ENCODE measurements at places on chromosomes 3 and 15. TPM values are rescaled to one million over a fixed set of nuclear protein-coding genes. Genes with fewer than 3 reads are reported as not detected.

- no peak for DNase-seq
Measured at GRCh38 chr3:189171707-189172106, at the start of gene TPRG1. TSS of gene TPRG1 (plus strand) at chr3:189171971. CDS start at chr3:189207385, 35,414 bp downstream.

- no peak for DNase-seq
Measured at GRCh38 chr3:71056327-71056726, 527.2 kb downstream of the FOXP1 start.

- DNase-seq: peak; percentile 64
Measured at GRCh38 chr3:194876403-194877095, 190.9 kb downstream of the FAM43A start.

DNA sequence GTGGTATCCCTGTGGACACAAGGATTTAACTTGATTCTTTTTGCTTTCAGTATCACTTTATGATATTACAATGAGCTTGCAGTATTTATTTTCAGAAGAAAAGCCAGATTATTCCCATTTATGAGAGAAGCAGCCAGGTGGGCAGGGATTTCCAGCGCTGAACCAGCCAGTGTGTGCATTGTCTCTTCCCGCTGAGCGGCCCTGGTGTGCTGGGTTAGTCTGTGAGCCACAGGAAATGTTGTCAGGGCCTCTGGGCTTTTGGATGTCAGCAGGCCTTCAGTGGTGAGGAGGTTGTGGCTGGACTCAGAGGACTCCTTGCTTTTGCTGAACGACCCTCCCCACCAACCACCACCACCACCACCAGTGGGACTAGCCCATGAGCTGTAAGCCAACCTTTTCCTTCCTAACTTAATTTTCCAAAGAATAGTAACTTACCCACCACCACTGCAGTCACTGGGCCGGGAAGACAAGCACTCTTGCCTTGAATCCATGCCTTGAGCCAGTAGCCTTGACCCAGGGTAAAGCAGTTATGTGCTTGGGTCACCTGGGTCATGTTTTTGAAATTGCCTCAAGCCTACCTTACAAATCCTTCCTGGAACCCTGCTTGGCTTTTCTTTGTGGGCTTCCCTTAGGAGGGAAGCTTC lies 33.1 kb downstream of the FLNB start:
- DNase-seq: no peak

- DNase-seq: no peak
Measured at GRCh38 chr15:64249406-64249805, 86.6 kb upstream of the PPIB start.

DNA sequence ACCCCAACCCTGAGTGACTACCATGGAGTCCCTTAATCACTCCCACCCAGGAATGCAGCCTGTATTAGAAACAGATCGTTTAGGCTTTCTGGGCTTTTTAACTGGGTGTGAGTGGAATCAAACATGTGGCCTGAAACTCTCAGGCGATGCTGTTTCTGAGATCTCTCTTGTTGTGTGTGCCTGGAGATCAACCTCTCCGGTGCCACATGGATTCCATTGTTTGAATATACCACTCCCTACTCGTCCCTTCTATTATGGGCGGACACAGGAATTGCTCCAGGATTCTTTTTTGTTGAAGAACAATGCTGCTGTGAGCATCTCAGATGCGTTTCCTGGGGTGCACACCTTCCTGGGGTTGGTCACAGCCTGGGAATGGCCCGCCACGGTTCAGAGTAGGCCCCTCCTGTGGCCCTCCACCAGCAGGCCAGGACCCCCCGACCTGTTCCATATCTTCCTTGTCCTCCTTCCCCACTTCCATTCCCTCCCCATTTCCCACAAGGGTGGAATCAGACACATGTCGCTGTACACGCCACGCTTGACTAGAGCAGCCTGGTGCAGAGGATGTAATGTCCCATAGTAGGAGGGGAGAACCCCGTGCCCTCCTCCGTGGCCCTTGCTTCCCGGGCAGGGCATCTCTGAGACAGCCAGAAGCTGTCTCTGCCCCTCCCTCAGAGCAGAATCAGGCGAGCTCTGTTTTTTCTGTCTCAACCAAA lies 36.4 kb upstream of the PRR23E start:
- peak; percentile 37 for DNase-seq

DNA sequence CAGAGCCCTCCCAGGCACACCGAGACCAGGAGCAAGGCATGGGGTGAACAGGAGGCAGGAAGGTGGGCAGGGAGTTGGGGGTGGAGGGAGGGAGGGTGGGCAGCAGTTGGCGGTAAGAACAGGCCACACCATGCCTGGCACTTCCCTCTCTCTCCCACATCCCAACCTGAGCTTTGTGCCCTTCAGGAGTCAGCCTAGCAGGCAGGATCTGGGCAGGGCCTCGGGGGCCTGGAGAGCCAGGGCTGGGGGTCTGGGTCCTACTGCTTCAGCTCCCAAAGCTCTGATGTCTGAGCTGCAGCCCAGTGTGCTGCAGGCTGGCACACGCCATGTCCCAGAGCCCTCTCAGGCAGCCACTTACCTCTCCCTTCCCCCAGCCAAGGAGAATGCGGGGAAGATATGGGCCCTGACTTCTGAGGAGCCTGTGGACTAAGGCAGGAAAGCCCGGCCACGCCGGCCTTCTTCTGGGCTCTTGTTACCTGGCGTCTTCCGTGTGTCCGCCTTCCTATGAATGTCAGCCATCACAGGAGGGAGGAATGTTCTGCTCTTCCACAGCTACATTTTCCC lies 2.9 kb upstream of the MYL3 start:
- DNase-seq: no peak

GRCh38 chr15:97077975-97078374 lies 747.5 kb downstream of the NR2F2 start:
- DNase-seq: no peak

DNA sequence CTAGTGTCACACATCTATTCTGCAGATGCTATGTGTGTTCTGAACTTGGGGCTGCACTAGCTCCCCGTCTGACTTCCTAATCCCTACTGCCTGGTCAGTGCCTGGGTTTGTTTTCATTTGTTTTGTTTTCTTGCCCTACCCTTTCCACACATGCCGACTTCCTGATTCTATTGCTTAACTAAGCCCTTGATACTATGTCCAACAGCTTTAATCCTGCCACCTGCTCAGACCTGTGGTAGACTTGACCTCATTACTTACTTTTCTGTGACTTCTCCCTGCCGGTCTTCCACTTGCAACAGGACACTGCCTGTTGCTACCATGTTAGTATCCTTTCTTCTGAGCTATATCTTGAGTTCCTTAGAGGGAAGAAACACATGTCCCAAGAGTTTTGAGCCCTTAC lies 39.3 kb upstream of the CEMIP start:
- no peak for DNase-seq

DNA sequence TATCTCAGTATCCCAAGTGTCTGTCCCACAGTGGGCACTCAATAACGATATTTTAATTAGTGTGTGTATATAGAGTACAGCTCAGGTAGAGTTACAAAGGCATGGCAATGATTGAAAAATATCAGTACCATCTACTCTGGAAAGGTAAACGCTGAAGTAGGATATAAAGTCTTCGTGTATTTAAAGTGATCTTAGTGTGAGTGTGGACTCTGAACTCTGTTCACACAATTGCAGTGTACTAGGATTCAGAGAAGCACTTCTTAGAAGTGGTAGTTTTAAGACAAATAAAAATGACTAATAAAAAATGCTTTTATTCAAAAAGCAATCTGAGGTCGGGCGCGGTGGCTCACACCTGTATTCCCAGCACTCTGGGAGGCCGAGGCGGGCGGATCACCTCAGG lies 62.9 kb upstream of the RAP2B start:
- no peak for DNase-seq

DNA sequence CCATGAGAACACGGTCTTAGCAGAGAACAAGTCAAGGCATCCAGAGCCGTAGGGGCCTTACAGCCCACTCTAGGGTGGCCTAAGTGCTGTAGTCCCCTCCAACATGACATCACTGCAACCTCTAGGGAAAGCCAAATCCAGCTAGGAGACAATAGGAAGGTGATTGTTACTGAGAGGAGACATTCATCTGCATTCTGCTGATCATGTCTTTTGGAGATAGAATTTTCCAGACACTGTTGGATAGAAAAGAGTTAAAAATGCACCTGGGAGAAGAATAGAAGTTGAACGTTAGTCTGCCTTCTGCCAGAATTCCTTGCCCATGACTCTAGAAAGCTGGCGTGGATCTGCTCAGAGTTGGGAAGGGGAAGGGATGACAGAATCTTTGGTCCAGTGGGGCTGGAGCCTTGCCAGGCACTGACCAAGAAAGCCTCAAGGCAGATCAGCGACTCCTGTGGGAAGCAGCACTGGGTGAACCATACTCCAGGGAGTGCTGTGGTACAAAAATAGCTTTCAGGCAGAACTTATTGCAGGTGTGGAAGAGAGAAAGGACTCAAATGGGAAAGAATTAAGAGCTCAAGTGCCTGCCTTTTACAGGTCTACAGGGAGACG lies 44.8 kb upstream of the RAF1 start:
- peak; percentile 93 for DNase-seq

GRCh38 chr3:81923038-81923437 lies 161.6 kb upstream of the GBE1 start:
- no peak for DNase-seq

CEMIP gene
- total RNA-seq: 7.5 TPM

PLAAT1 gene
- total RNA-seq: 0.45 TPM

MYZAP gene
- total RNA-seq: 4.2 TPM

All from aorta (tissue), 5 donors.